ENCODE measurements at places on chromosomes 1 and 21.
A peak's percentile ranks its signal among the peaks of the same experiment; 100 is the strongest.

DNA sequence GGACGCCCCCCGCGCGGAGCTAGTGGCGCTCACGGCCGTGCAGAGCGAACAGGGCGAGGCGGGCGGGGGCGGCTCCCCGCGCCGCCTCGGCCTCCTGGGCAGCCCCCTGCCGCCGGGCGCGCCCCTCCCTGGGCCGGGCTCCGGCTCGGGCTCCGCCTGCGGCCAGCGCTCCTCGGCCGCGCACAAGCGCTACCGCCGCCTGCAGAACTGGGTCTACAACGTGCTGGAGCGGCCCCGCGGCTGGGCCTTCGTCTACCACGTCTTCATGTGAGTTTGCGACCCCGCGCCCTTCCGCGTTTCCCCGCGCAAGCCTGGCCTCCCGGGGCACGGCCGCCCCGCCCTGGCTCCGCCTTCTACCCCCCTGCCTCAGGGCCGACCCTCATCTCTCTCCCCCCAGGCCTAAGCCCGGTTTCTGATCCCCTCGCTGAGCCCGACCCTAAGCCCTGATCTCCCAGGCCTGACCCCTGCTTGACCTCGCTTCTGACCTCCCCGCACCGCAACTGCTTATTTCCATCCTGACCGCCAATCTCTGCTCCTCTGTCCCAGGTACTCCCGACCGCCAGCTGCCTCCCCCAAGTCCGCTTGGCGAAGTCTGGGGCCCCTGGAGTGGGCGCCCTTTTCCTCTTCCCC lies 669 bp downstream of the KCNQ4 start:
- DNase-seq = no peak

- no peak for DNase-seq
Measured at GRCh38 chr21:44427241-44428120, 27.8 kb upstream of the LRRC3 start.

- DNase-seq = no peak
Measured at GRCh38 chr1:113552244-113552643, 161.9 kb downstream of the MAGI3 start.

GRCh38 chr1:66250075-66250474 lies 283.9 kb upstream of the SGIP1 start:
- DNase-seq = no peak

- no peak for DNase-seq
Measured at GRCh38 chr1:165877940-165878556, 50.6 kb downstream of the UCK2 start.

DNA sequence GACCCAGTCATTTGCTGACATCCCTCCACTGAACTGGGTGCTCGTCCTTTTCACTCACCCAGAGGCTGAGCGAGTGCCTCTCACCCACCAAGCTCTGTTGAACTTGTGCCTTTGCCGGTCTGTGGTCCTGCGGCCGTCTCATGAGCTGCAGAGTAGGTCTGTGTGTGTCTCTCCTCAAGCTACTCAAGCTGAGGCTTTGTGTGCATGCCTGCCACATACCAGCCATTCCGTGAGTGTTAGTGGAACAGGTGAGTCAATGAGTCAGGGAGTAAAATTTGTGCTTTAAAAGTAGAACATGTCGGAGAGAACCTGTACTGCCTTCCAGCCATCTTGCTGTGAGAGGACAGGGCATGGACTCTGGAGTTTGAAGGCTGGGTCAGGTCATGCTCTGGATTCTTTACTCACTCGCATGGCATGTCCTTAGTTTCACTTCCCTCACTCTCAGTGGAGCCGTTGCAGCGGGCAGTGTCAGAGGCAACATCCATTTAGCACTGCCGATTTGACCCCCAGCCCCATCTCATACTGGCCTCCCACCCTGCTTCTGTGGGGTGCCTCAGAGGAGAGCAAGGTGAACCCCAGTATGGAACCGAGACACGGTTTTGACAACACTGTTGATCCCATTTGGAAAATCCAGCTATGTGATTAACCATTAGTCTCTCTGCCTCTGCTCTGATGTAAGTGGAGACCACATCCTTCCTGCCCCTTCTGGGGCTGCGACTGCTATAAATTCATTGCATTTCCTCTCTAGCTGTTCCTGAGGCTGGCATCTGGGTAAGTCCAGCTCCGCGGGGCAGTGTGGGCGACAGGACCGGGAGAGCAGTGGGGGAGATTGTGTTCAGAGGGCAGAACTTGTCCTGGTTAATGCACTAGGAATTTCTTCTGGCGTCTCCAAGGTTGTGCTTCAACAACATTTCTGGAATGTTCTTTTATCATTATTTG lies at the start of gene NLRP3:
Gene NLRP3, plus strand, starts transcription at position 751 of the 939 bp plus-strand sequence. CDS start 2,628 bp downstream, outside the sequence.
- no peak for DNase-seq

- no peak for DNase-seq
Measured at GRCh38 chr1:200172311-200172710, 144.8 kb downstream of the NR5A2 start.

GRCh38 chr1:206547104-206547503 lies 39.8 kb downstream of the RASSF5 start:
- DNase-seq = no peak

GRCh38 chr1:41590331-41590730 lies 105.8 kb upstream of the EDN2 start:
- no peak for DNase-seq

- no peak for DNase-seq
Measured at GRCh38 chr21:35090403-35090802, 41.3 kb upstream of the RUNX1 start.

GRCh38 chr1:16275591-16275990 lies 38.6 kb upstream of the CPLANE2 start:
- no peak for DNase-seq

GRCh38 chr21:43370888-43371570 lies 55.9 kb downstream of the SIK1 start:
- no peak for DNase-seq

- no peak for DNase-seq
Measured at GRCh38 chr1:180081474-180081873, 73.2 kb upstream of the QSOX1 start.

DNA sequence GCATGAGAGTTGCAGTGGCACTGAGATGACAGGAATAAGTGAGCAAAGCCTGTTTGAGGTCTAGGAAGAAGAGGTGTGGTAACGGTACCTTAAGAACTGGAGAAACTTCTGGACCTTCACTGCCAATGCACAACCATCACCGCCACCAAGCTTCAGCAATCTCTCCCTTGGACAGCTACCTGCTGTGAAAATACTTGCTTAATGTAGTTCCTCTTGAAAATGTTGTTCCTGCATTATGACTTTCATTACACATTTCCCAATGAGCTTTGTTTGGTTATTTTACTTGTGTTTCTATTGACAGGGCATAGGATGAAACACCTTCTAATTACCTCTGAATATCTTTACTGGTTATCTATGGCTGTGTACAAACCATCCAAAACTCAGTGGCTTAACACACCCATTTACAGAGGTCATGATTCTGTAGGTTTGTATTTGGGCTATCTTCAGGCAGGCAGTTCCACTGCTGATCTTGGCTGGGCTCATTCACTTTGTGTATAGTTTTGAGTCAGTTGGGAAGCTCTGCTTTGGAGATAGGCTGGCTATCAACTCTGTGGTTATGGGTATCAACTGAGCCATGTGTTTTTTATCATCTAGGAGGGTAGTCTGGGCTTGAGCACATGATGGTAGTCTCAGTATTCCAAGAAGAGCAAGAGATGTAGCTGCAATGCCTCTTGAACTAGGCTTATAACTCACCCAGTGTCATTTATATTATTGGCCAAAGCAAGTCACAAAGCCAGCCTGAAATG lies 149.4 kb downstream of the ELAVL4 start:
- DNase-seq = no peak

- DNase-seq = no peak
Measured at GRCh38 chr1:182974506-182975191, 21.7 kb upstream of the SHCBP1L start.

DNA sequence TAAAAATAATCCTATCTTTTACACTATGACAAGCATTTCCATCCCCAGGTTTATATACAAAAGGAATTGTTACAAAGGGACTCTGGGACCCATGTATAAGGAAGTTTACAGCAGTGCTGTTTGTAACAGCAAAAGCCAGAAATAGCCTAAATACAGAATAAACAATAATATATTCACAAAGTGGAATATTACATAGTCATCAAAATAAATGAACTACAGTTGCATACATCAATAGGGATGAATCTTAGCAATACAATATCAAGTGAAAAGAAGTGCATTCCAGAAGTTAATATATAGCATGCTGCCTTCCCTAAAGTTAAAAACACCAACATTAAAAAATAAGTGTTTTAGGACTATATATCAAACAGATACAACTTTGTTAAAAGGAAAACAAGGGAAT lies 77.3 kb downstream of the EDEM3 start:
- no peak for DNase-seq

DNA sequence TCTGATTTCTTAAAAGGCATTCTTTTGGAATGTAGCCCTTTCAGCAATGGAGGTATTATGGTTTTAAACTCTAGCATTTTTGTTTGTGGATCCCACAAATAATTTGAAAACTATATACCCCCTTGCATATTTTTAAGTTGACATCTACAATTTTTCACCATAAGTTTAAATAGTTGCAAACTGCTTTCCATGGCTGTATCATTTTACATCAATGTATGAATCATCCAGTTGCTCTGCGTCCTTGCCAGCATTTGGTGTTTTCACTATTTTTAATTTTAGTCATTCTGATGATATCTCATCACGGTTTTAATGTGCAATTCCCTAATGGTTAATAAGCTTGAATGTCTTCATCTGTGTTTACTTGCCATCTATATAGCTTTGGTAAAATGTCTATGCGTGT lies 20.7 kb downstream of the DIPK1A start:
- DNase-seq = peak; percentile 81

Measured in fibroblast of lung (primary cell).